ENCODE measurements at places on chromosomes 3 and 15. TPM values are rescaled to one million over a fixed set of nuclear protein-coding genes. Genes with fewer than 3 reads are reported as not detected.

DNA sequence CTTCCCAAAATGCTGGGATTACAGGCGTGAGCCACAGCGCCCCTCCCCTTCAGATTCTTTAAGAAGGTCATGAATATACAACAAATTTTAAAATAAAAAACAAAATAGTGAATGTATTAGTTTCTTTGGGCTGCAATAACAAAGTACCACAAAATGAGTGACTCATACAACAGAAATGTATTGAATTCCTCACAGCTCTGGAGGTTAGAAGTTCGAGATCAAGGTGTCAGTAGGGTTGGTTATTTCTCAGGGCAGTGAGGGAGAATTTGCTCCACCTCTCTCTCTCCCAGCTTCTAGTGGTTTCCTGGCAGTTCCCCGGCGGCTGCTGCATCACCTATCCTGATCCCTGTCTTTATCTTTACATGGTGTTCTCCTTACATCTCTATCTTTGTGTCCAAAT is 804.0 kb downstream of the ROBO1 start:
- DNase-seq: no peak

DNA sequence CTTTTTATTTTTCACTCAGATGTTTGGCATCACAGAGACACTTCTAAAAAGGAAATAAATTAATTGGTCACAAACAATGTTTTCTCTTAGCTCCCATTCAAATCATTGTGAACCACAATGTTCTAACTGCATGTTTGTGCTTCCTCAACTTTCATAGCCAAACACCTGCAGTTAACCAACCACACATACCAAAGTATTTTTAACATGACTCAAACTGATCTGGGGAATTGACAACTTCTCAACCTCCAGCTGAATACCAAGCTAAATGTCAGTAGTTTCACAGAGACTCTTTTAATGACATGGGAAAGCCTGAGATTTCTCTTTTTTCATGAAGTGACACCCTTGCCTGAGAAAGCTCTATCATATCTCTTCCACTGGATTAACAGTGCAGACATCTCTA is 217.9 kb upstream of the MME start:
- no peak for DNase-seq

GRCh38 chr3:178480795-178481194 is 55.4 kb upstream of the KCNMB2 start:
- DNase-seq: no peak

DNA sequence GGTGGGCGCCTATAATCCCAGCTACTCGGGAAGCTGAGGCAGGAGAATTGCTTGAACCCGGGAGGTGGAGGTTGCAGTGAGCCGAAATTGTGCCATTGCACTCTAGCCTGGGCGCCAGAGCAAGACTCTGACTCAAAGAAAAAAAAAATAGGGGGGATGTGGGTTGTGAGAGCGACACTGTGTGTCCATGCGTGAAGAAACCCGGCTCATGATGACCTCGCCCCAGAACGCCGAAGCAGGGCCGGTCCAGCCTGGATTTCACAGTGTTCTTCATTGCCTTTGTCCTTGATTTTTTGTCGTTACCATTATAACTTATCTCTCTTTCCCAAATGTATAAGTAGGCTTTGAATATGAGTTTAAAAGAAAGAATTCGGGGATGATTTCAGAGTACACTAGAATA is 128.7 kb downstream of the PGPEP1L start:
- DNase-seq: no peak

DNA sequence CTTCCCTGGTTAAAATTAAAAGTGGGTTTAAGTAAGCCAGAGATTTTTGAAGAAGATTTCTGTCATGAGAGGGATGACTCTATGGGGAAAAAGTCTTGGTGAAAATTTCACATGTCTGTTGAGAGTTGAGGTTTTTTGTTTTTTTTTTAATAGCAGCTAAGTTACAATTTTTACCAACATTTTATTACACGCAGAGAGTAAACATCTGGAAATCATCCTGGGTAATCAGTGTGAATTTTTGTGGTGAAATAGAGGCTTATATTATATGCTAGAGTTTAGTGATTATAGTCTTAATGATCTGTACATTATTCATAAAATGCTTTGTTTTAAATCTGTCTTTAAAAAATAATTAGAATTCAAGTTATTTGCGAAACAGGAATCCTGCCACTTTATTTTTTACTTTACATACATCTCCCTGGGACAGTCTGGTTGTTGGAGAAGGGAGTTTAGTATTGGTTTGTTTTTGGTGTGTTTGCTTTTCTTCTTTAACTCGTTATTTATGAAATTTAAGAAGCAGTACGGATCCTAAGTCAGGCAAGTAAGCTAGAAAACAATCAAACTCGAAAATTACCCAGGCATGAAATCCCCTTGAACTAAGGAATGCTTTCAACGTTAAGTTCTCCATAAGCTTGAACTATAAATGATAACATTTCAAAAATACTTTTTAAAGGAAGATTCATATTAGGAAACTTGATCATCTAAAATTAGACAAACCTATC is 143.4 kb upstream of the TSC22D2 start:
- DNase-seq: no peak

The TM4SF4 gene
- total RNA-seq: 4.5 TPM

The GOLIM4 gene
- total RNA-seq: 79.4 TPM

The GOLGA6L10 gene
- total RNA-seq: 1.8 TPM

Data from colonic mucosa (tissue), 4 donors.